ENCODE measurements at places on chromosomes 4 and X. TPM values are rescaled to one million over a fixed set of nuclear protein-coding genes. Genes with fewer than 3 reads are reported as not detected.

Gene SHROOM4
- 3.0 TPM for total RNA-seq

Gene MAGEA9B
- not detected for total RNA-seq

Gene PCYT1B
- 0.40 TPM for total RNA-seq

Gene NUDT10
- 0.62 TPM for total RNA-seq

Gene STPG2
- 0.06 TPM for total RNA-seq

Gene SULT1B1
- total RNA-seq = 3.0 TPM

Gene DHX15
- 144 TPM for total RNA-seq

Gene CXorf51B
- not detected for total RNA-seq
